Activated gamma-delta T cell treated with Interleukin-2 at 50 U/mL for 16 hours (primary cell): ENCODE measurements at places on chromosomes 13 and 19.

DNA sequence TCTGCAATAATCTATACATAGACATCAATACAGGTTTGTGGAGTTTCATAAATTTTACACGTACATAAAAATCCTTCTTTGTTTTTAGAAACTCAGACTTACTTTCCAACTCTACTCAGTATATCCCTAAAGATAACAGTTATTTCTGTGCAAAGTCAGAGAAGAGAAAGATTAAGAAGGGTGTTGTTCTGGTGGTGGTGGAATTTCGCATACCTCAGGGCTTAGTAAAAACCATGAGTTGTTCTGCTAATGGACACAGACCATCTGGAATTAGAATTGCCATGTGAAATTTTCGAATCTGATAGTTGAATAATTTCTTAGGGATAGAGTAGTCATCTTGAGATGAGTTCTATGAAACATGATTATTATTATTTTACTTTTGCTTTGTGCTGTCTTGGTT, 102.7 kb downstream of the ZAR1L start:
- no peak for DNase-seq

DNA sequence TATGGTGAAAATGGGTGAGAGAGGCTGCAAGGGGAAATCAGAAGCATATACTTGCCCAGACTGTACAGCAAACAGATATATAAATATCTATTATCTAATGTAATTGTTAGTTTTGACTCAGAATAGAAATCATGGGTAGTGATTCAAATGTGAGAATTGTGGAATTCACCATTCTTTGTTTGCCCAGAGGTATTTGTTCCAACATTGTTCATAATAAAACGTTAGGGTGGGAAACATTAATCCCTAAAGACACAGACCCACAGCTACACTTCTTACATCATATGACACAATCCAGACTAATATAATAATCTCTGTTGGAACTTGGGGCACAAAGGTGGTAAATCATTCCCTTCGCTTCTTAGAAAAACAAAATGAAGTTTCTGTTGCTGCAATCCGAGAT, 646.5 kb upstream of the SLITRK6 start:
- no peak for DNase-seq

GRCh38 chr13:93226065-93226622, 463 bp upstream of the GPC6 start:
- DNase-seq = no peak

- DNase-seq = no peak
These were observed 17.8 kb downstream of the KCTD15 start for GRCh38 chr19:33814181-33815165.

- no peak for DNase-seq
These were observed 12.6 kb downstream of the FBXO46 start for GRCh38 chr19:45717983-45718650.

DNA sequence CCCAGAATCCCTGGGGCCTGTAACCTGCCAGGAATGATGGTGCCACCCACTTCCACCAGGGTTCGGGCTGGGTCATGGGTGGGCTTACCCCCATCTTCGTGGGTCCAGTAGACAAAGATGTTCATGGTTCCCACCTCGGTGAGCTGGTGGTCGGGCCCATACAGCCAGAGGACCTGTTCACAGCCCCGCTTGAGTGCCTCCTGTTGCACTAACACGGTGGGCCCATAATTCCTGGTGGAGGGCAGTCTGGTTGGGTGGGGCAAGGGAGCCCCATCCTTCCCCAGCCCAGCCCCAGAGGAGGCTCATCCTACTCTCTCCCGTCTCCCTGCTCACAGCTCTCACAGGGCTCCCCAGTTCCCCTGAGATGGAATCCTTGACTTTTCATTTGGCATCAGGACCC, 13.7 kb downstream of the BCAT2 start:
- DNase-seq = no peak

DNA sequence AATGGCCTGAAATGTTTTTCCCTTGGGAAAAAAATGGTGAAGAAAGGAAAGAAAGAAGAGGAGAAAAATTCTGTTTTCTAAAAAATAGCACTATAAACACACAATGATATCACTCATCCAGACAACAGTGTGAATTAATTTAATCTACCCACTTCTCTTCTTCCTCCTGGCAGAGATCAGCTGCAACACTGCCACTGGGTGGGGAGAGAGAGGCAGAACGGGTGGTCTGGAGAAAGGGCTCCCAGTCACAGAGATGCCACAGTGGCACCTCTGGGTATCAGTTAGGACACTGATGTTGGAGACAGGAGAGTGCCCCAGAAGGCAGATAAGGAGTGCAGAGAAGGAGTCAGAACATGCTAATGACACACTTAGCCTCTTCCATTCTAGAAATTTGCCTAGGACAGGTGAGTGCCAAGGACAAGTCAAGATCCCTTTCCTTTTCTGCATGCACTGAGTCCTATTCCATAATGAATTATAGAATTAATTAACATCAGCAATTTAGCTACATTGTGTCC, 168.6 kb downstream of the SUCLA2 start:
- no peak for DNase-seq

GRCh38 chr19:1468274-1468820, 10.7 kb downstream of the C19orf25 start:
- no peak for DNase-seq

DNA sequence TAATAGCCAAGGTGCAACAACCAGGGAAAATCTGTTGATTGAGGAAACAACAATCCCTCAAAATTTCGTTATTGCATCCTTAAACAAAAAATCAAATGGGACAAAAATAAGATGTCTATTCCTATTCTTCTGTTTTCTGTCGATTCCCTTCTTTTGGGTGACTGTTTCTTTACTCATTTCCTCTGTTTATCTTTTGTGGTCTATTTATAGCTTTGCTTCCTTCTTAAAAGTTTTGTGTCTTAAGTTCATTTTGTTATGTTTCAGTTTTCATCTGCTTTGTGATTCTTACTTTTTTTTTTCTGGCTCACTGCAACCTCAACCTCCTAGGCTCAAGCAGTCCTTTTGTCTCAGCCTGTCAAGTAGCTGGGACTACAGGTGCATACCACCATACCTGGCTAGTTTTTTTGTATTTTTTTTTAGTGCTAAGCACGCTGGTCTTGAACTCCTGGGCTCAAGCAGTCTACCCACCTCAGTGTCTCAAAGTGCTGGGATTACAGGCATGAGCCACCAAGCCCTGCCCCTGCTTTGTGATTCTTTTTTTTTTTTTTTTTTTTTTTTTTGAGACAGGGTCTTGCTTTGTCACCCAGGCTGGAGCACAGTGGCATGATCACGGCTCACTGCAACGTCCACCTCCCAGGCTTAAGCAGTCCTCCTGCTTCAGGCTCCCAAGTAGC, 10.4 kb downstream of the ZNF146 start:
- no peak for DNase-seq

DNA sequence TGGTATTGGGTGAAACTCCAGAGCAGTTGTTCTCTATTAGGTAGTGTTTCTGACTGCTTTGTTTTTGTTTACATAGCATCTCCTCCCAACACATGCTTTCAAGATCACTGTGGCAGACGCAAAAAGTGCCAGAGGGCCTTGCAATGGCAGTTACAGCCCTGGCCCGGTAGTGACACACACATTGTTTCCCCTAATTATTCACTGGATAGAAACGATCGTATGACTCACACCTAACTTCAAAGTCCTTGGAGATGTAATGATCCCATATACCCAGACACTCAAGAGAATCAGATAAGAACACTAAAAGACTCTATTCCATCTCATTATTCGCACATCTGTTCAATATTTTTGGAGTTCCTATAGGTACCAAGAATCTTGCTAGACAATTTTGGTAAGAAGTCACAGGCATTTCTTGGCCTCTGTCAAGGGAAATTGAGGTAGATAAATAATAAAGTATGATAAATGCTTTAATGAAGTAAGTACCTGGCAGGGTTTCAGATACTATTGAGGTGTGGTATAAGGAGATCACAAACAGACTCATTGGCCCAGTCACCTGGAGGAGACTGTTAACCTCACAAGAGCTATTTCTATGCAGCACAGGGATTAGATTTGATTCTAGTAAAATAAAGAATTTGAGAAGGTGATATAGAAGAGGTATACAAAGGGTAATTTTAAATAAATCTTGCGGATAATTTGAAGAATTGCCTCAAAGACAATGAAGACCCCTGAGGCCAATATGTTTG, 485.3 kb downstream of the SLITRK6 start:
- no peak for DNase-seq

GRCh38 chr13:42219876-42220275, 52.1 kb upstream of the AKAP11 start:
- DNase-seq = no peak

DNA sequence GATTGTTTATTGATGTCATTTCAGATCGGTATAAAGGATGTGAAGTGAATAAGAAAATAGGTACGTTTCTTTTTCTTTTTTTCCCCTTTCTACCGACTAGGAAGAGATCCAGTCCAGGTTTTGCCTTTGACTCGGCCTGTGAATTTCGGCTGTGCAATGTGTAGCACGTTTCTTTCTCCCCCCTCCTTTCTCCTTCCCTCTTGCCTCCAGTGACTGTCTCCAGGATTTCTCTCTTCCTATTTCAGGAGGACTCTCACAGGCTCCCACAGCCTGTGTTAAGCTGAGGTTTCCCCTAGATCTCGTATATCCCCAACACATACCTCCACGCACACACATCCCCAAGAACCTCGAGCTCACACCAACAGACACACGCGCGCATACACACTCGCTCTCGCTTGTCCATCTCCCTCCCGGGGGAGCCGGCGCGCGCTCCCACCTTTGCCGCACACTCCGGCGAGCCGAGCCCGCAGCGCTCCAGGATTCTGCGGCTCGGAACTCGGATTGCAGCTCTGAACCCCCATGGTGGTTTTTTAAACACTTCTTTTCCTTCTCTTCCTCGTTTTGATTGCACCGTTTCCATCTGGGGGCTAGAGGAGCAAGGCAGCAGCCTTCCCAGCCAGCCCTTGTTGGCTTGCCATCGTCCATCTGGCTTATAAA, at the start of gene GPC6:
Gene GPC6 (plus strand): TSS at position 185 of the 657 bp plus-strand sequence.
- no peak for DNase-seq

DNA sequence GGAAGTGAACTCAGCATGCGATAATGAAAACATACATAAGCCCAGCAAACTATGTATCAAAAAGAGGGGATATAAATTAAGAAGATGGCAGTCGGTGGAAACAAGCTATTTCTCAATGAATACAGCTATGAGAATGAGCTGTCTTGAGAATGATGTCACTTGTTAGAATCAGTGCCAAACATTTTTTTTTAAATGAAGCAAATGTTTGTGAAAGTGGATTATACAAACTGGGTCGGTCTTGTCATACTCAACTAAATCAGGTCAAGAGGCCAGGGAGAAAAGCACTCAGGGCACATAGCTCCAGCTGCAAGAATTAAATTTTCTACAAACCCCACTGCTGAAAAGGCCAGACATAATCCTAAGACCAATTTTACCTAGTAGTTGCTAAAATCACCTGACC, 1048.4 kb downstream of the SLITRK1 start:
- DNase-seq = no peak

DNA sequence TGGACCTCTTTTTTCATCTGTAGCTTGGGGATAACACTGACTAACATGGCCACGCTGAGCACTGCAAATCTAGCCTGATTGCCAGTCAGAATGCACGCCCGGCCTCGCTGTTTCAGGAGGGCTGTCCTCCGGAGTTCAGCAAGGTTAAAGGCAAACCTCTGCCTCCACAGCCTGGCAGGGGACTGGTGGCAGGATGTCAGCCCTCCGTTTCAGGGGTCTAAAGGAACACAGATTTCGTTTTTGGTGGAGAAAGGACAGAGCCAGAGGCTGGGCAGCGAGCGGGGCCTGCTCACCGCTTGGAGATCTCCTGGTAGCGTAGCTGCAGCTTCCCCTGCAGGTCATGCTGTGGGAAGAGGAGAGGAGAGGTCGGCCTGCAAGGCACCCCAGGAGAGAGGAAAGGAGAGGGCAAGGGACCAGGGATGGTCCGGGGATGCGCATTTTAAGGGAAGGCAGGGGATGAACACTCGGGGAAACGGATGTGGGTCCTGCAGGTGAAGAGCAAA, 560 bp downstream of the NDUFA7 start:
- no peak for DNase-seq

DNA sequence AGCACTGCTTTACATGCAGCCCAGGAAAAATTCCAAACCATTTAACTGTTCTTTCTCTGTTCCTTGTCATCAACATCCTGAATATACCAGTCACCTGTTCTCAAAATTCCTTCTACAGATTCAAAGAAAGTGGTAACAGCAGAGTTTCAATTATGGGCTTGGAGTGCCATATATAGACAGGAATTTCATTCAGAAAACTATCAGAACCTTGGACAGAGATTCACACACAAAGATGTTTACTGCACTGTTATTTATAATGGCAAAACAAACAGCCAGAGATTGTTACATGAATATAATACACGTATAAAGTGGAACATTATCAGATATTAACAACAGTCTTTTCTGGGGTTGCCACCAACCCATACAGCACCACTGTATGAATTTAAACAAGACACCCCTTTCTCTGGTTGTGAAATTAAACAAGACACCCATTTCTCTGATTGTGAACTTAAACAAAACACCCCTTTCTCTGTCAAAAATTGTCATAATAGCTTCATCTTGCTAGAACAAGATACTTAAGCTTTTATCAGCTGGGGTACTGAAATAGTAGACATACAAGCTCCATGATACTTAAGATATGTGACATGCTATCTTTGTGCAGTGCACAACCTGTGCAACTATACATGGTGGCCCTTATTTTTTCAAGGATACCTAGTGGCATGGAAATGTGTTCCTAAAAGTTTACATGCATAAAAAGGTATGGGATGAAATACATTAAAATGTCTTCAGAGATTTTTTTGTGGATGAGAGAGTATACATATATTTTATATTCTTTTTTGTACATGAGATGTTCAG, 12.6 kb downstream of the CACNA1A start:
- no peak for DNase-seq

- no peak for DNase-seq
These were observed 8.3 kb downstream of the PRAM1 start for GRCh38 chr19:8494158-8494557.

DNA sequence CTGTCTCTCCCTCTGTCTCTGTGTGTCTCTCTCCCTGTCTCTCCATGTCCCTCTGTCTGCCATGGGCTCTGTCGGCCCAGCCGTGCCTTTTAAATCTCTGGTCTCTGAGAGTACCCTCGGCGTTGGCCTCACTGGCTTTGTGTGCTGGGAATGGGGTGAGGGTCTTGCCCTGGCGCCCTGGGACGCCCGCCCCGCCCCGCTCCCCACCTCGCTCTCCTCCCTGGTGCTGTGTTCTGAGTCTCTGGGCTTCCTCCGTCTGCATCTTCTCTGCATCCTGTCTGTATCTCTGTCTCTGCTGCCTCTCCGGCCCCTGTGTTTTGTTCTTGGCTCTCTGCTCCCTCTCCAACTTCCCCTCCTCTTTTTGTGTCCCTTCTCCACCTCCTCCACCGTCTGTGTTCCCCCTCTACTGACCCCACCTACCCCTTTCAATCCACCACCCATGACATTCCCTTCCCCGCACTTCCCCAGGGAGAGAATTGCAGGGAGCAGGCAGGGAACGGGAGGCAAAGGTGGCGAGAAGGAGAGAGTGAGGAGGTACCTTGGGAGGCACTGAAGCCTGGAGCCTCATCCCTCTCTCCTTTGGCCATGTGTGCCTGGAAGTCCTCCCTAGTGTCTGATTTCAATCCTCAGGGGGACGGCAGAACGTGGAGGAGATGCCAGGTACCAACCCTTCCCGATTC, 4.0 kb upstream of the MEIS3 start:
- DNase-seq = no peak
